ENCODE measurements at places on chromosomes 16 and 17.

- no peak for DNase-seq
These were observed 5.5 kb upstream of the SRCIN1 start for GRCh38 chr17:38611070-38611786.

- no peak for DNase-seq
These were observed 2.8 kb upstream of the RAPGEFL1 start for GRCh38 chr17:40174514-40174913.

DNA sequence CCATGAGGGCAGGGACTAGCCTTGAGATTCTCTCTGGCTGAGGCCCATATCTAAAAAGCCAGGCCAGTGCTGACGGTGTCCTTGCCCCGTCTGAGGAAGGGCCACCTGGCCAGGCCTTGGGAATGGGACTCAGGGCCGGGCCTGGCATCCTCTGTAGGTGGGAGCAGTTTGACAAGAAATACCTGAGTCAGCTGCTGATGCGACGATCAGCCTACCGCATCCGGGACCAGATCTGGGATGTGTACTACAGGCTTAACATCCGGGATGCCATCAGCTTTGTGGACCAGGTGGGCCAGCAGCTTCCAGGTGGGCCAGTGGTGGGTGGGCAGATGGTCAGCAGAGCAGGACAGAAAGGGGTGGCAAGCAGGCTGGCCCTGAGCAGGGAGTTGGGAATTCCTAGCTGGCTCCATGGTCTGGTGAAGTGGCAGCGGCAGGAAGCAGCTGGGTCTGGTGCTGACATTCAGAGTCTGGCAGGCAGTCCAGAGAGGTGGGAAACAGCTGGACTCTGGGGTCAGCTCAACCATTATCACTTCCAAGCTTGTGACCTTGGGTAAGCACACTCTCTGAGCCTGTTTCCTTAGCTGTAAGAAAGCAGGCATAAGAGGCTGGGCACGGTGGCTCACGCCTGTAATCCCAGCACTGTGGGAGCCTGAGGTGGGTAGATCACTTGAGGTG lies 9.5 kb downstream of the SLC9A5 start:
- no peak for DNase-seq

DNA sequence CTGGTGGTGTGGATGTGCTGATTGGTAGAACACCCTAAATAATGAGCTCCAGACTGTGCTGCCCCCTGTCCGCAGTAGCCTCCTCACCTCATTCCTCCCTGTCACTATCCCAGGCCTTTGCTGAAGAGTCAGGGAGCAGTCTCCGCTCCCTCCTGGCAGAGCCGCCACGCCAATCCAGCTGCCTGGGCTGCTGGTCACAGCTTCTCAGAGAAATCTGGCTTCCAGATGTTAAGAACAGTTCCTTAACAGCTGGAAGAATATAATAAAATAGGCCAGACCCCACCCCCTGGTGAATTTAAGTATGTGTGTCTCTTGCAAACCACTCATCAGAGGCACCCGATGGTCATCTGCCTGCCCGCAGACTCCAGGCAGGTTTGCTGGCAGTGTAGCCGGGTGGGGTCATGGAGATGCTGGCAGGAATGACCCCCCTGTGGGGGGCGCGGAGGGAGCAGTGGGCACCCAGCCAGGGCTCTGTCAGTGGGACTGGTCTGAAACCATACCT lies 161.0 kb downstream of the CCDC182 start:
- no peak for DNase-seq

DNA sequence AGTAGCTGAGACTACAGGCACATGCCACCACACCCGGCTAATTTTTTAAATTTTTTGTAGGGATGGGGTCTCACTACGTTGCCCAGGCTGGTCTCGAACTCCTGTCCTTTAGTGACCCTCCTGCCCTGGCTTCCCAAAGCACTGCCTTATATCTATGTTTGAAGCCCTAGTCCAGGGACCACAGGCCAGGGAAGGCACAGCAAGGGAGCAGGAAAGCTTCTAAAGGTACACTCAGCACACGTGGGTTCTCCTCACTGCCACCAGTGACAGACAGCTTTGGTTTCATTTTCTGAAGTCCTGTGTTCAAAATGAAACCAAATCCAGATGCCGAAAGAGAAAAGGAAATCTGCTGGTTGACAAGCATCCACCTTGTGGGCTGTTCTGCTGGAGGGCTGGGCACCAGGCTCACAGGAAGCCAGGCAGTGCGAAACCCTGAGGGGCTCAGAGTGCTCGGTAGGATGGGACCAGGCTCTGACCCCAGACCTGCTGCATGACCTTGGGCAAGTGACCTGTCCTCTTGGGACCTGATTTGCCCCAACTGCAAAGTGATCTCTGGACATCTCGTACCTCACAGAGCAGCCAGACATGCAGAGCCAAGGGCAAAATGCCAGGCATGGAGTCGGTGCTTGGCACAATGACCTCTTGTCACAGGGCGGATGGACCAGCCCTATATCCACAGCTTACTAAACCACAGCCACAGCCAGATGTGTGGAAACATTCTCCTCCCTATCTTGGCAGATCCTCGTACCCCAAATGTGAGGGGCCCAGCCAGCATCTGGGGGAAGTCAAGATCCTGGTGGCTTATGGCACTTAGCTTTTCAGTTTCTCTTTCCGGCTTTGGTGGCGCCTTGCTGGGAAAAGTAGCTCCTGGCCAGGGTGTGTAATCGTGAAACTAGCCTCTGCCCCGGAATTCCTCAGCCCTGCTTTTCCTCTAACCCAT lies 2.8 kb upstream of the SOCS1 start:
- no peak for DNase-seq

- no peak for DNase-seq
These were observed 5.7 kb downstream of the PRSS53 start for GRCh38 chr16:31083081-31083480.

- DNase-seq, result no peak
These were observed 54.1 kb downstream of the SOCS3 start for GRCh38 chr17:78305801-78306200.

DNA sequence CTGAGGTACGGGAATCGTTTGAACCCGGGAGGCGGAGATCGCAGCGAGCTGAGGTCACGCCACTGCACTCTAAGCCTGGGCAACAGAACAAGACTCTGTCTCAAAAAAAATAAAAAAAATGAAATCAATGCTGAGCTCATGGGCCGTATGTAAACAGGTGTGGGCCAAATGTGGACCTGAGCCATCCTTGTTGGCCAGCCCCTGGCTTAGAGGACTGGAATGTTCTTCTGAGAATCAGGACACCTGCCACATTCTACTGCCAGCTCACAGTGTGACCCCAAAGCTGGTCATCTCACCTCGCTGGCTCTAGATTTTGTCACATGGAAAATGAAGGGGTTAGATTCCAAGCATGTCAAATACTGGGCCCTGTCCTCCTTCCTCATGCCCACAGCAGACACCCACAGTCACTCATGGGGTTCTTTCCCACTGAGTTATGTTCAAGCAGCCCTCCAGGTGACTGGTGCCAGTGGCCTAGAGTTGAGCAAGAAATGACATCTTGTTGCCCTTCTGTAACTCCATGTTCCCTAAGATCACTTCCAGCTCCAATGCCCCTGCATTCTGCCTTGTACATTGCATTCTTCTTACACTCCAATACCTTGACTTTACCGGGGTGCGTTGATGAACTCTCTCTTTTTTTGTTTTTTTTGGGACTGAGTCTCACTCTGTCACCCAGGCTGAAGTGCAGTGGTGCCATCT lies 110.6 kb downstream of the ABCC1 start:
- DNase-seq, result no peak

DNA sequence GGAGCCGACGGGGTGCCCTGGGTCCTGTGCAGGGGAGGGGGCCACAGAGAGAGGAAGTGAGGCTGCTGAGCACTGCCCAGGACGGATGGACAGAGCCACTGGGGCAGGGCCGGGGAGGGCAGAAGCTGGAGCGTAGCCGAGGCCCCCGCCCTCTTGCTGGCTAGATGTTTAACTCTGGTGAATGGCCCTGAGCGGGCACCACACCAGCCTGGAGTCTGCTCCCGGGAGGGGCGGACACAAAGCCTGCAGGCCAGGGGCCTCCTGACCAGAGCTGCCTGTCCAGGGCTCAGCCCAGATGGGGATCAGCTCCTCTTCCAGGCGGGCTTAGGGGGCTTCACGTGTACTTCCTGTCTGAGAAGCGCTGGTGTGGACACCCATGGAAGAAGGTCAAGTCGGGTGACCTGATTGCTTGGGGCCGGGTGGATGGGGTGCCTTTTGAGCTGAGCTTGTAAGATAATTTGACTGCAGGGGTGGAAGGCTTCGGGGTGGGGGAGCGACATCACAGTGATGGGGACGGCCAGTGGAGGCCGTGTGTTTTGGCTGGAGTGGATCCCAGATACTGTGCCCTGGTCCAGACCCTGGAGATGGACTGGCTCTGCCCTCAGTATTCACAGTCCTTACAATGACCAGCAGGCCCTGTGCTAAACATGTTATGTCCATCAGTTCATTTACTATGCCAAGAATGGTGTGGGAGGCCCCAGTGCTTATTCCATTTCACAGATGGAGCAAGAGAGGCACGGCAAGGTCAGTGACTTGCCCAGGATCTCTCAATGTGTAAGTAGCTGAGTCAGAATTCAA lies 33.7 kb upstream of the CIBAR2 start:
- no peak for DNase-seq

GRCh38 chr16:84182680-84183571 lies 3.9 kb downstream of the TAF1C start:
- DNase-seq, result no peak

- no peak for DNase-seq
These were observed 28.0 kb downstream of the CRISPLD2 start for GRCh38 chr16:84847564-84848355.

DNA sequence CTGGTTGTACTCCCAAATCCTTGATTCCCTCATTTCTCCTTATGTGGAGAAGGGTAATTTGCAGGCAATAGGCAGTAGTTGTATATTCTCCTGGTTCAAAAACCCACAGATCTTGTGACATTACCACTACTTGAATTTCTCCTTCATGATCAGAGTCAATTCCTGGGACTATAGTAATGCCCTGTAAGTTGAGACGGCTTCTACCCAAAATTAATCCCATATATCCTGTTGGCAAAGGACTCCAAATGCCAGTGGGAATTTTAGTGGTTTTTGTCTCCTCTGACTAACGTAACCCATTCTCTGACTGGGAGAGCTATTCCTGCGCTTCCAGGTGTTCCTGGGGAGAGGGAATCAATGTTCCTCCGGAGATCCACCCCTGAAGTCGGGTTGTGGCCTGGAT lies 11.6 kb upstream of the ZNF689 start:
- no peak for DNase-seq

DNA sequence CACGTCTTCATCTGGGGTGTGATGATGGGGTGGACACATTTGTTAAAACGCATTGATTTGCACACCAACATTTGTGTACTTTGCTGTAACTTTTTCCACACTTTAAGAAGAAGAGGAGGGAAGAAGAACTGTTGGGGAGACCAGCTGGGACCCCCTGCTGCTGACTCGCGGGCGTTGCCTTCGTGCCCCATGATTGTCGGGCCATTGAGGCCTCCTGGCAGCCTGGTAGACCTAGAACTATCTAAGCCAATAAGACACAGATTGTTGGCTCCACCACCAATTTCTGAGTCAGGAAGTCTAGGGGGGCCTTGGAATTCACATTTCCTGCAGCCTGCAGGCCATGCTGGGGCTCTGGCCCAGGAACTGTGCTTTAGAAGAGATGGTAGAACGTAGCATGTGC lies 105.5 kb downstream of the TNFRSF13B start:
- no peak for DNase-seq

GRCh38 chr17:60311936-60312335 lies 80.0 kb downstream of the USP32 start:
- no peak for DNase-seq

DNA sequence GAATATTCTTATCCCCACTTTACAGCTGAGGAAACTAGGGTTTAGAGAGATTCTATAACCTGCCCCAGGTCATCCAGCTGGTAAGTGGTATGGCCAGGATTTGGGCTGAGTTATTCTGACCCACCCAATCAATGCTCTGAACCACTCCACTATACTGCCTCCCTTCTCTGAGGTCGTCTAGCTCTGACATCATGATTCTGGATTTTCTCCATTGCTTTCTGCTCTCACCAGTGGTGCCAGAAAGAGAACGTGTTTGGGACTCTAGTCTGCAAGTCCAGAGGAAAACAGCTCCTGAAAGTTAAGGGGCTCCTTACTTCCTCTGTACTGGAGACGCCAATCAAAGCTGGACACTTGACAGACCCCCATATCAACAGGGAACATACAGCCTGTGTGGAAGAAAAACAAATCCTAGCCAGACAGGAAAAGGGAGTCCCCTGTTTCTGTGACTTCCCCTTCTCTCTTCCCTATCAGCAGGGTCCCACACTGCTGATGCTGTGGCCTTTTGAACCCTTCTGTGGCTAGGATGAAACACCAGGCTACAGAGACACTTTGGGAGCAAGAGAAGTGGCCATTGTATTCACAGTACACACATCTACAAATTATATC lies 6.0 kb upstream of the EZH1 start:
- DNase-seq, result no peak

- DNase-seq, result no peak
These were observed 28.5 kb upstream of the TRAP1 start for GRCh38 chr16:3745751-3746355.

GRCh38 chr17:38898812-38899348 lies 26.5 kb upstream of the LASP1NB start:
- DNase-seq, result no peak

DNA sequence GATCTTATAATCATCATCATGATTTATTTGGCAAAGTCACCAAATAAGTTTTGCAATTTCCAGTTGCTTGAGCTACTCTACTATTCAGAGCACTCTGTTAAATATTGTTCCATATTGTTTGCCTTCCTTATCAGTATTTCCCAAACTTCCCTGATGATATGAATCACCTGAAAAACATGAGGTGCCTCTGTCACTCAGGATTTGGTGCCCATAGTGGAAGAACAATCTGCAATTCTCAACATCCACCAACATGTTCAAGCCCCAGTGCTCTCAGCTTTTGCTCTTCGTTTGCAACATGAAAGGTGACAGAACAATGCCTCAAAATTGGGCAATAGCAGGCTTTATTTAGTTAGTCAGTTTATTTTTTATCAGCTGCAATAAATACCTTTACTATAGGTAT lies 28.6 kb upstream of the WSB1 start:
- DNase-seq, result no peak

DNA sequence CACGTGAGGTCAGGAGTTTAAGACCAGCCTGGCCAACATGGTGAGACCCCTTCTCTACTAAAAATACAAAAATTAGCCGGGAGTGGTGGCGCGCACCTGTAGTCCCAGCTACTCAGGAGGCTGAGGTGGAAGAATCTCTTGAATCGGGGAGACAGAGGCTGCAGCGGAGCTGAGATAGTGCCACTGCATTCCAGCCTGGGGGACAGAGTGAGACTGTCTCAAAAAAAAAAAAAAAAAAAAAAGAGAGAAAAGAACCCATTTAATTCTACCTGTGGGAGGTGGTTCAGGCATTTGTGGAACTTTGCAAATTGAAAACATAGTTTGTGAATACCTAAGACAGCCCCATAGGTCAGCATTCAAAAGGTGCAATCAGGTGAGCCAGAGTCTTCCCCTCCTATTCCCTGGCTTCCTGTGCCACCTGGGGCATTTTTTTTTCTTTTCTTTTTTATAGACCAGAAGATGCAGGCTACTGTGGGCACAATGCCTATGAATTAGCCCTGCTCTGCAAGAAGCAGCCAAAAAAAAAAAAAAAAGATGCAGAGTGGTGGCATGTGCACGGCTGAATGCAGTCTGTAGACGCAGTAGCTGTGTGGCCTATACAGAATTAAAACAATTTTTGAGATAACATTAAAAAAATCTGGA lies 9.1 kb upstream of the SOCS3 start:
- no peak for DNase-seq

Data from NCI-H774 (cell line).